Cortex of kidney (tissue), 1 donor: ENCODE measurements at places on chromosomes 16 and 17.

DNA sequence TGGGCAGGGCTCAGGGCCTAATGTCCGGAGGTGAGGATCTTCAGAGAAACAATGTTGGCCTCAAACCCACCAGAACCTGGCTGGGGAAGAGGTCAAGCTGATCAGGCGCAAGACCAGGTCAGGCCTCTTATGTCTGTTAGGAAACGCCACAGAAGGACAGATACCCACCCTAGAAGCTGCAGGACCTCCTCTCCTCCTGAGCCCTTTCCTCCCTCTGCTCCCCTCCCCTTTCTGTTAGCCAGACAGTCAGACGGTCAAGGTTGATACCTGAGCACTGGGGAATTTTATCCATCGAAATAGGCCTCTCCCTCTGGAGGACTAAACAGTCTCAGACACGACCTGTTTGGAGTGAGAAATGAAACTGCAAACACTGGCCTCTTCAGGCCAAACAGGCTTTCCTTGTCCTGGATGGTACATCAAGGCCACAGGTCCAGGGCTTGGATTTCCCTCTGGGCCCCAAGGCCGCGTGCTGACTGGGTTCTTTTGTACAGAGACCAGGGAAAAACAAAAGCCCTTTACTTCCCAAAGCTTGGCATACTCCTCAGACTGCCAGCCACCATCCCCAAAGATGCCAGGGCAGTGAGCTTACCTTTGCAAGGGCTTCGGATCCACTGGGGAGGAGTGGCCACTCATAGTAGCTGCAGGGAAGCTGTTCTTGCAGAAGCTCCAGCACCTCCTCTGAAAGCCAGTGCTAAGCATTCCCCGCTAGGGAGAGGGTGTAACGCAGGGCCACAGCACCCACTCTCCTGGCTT lies 135.8 kb downstream of the CCDC182 start:
- no peak for DNase-seq

DNA sequence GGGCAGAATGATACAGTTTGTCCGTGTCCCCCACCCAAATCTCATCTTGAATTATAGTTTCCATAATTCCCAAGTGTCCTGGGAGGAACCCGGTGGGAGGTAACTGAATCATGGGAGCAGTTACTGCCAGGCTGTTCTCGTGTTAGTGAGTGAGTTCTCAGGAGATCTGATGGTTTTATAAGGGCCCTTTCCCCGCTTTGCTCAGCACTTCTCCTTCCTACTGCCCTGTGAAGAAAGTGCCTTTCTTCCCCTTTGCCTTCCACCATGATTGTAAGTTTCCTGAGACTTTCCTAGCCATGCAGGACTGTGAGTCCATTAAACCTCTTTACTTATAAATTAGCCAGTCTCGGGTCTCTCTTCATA lies 28.9 kb upstream of the SEC14L1 start:
- DNase-seq, result no peak

DNA sequence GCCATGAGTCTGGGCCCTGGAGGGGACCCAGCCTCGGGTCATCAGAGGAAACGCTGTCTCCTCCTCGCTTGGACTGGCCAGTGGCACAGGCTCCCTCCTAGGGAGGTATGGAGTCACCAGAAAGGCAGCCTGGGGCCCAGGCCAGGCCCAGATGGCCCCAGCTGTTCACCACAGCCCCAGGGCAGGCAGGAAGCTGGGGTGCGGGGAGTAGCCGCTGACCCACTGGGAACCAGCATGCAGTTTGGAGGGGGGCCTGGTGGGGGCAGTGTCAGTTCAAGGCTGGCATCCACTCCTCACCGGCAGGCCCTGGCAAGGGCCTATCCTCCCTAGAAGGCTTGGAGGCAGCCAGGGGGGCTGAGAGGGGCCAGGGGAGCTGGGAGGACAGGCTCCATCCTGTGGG lies 48.8 kb downstream of the SDK2 start:
- no peak for DNase-seq

- DNase-seq, result no peak
Observed at GRCh38 chr17:40499551-40500189, 1.8 kb downstream of the TNS4 start.

DNA sequence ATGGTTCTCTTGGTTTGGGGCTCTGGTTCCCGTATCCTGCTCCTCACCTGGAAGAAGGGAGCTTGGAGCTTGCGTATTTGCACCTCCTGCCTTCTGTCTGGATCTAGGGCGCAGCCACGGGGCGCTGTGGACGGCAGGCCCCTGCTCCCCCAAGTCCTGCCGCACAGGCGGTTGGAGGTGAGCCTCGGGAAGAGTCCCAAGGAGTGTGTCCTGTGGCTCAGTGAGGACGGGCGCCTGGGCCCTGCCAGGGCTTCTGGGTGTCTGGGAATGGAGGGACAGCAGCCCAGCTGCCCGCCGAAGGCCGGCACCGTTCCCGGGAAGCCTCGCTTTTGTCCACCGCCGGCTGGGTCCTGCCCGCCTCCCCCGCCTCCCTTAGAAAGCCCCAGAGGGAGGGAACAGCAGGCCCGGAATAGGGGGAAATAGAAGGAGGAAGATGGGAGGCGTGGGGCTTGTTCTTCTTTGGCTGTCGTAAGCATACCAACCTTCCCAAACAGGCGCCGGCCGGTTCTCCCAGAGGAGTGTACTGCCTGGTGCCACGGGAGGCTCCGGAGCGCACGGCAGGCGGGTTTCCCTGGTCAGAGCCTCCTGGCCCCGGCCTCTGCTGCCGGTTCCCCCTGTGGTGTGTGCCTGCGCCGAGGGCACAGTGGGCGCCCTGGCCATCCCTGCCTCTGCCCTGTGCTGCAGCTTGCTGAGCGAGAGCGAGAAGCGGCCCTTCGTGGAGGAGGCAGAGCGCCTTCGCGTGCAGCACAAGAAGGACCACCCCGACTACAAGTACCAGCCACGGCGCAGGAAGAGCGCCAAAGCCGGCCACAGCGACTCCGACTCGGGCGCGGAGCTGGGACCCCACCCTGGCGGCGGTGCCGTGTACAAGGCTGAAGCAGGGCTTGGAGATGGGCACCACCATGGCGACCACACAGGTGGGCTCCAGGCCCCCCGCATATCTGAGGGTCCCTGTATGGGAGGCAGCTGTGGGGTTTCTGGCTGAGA lies 1.8 kb downstream of the SOX8 start:
- DNase-seq, result no peak

- no peak for DNase-seq
Observed at GRCh38 chr16:85350973-85351372, 238.7 kb upstream of the CIBAR2 start.

- no peak for DNase-seq
Observed at GRCh38 chr16:2598723-2599122, 60.9 kb downstream of the PDPK1 start.

DNA sequence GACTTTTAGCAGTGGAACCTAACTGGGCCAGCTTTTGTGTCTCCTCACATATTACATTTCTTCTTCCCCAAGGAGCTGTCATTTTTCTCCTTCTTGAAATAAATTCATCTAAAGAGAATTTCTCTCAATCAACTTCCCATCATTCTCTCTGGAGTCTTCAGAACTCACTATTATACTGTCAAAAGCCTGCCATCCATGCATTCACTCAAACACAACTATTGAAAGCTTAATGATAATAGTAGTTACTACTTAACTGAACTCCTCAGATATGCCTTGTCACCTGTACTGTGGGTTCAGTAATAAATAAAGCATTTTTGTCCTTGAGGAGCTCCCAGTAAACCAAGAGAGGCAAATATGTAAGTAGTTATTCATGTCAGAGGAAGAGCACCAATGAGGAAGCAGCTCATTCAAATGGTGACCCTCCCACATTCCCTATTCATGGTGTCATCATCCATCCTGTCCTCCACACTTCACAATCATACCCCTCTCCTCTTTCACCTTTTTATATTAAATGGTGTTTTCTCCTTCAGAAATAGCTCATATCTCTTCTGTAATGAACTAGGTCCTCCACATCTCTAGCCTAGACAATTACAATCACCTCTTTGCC lies 162.6 kb downstream of the CA10 start:
- no peak for DNase-seq

DNA sequence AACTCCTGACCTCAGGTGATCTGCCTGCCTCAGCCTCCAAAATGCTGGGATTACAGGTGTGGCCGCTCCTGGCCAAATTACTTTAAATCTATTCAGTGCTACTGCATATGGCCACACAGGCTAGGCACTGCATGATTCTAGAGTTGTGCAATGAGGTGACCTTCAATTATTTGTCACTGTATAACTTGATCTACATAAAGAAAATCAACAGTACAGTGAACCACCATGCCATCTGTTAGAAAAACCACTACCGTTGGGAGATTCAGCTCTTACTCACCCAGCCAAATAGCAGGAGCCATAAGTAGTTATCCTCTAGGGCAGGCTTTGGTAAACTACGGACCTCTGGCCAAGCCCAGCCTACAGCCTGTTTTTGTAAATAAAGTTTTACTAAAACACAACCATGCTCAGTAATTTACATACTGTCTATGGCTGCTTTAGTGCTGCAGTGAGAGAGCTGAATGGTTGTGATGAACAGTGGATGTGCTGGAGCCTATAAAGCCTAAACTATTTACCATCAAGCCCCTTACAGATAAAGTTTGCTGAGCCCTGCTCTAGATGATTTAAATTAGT lies 40.7 kb upstream of the TANC2 start:
- no peak for DNase-seq

DNA sequence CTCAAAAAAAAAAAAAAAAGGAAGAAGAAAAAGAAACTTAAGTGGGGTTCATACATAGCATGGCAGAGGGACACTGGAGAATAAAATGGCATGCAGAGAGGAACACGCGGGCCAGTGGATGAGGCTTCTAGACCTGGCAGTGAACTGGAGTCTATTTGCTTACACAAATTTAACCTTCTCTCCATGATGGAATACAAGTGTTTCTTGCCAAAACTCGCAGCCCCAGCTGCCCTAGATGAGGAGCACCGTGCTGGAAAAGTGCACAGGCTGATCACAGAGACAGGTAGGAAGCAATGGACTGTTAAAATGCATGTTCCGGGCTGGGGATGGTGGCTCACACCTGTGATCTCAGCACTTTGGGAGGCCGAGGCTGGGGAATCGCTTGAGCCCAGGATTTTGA lies 9.3 kb downstream of the SSTR2 start:
- no peak for DNase-seq

- no peak for DNase-seq
Observed at GRCh38 chr17:81431545-81432482, 36.6 kb downstream of the BAHCC1 start.

- DNase-seq, result no peak
Observed at GRCh38 chr17:28319598-28319935, 567 bp downstream of the TMEM97 start.

DNA sequence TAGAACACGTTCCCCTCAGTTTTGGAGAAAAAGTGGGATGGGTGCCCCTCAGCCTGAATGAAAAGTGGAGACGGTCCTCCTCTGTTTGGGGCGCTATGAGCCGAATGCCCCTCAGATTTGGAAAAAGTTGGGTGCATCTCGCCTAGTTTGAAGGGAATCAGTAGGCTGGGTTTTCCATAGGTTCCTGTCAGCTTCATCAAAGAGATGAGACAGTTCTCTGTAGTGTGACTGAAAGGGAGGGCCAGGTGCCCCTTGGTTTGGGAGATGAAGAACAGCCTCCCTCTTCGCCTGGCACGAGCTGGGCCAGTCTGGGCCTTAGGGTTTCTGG lies 742 bp upstream of the SLC9A5 start:
- DNase-seq, result no peak

GRCh38 chr16:4612977-4613635 lies 1.6 kb downstream of the UBALD1 start:
- no peak for DNase-seq

GRCh38 chr16:58109330-58109729 lies 19.9 kb downstream of the CFAP20 start:
- DNase-seq, result no peak
